Ureter (tissue), 1 donor: ENCODE measurements at places on chromosomes 1 and 21. TPM values are rescaled to one million over a fixed set of nuclear protein-coding genes. Genes with fewer than 3 reads are reported as not detected.

GRCh38 chr1:246069581-246069980 lies 437.5 kb downstream of the SMYD3 start:
- DNase-seq = no peak

GRCh38 chr1:198185146-198185545 lies 28.3 kb downstream of the NEK7 start:
- DNase-seq = no peak

DNA sequence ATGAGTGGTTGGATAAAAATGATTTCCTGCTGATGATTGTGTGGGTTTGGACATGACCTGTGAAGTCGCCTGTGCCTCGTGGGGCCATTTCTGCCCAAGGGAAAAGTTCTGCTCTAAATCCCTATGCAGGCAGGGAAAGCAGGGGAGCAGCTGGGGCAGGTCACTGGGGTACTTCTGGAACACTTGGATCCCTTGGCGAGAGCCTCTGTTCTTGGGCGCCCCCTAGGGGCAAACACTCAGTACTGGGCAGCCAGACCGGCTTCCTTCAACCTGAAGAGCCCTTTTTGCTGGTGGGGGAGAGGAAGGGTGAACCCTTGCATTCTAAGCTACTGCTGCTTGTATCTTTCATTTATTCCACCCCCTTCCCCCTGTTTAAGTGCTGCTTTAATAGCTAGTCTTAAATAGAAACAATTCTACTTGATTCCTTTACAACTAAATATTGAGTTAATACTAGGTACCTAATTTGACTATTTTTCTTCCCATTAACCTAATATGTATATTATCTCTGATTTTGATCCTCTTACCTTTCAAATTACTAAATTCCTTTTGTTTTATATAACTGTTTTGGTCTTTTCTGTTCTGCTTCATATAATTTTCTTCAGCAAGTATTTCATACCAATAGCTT lies 5.1 kb upstream of the CLEC20A start:
- DNase-seq = peak; percentile 75

DNA sequence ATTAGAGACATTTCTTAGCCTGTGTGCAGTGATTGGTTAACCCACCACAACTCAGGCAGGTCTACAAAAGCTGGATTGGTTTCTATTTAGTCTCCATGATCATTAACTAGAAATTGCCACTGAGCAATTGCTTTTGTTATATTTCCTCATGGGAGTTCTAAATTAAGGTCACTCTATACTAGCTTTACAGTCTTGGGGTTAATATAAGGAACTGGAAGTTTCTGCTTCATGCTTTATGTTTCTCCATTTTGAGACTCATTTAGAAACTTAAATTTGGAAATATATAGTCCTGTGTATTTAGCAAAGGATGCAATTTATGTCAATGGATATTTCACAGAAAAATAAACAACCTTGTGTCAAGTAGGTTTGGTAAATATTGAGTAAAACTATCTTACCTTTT lies 137.5 kb downstream of the HLX start:
- DNase-seq = no peak

DNA sequence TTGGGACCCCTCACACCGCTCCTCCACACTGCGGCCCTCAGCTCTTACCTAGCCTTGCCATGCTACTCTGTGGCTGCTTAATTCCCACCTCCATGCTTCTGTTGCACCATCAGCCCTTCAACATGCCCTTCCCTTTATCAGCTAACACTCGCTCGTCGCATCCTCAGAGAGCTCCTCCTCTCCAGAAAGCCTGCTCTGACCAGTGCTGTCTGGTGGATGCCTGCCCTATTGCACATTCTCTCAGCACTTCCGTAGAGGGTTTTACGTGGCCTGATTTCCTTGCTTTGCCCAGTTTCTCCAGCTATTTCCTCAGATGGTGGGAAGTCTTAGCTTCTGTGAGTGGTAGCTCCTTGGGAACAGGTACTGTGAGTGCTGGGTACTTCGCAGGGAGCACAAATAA lies 10.3 kb upstream of the LAD1 start:
- no peak for DNase-seq

Gene CELSR2
- 19.2 TPM for total RNA-seq

- DNase-seq = no peak
Observed at GRCh38 chr1:188372821-188373220, 1544.1 kb downstream of the PLA2G4A start.

- no peak for DNase-seq
Observed at GRCh38 chr21:37700641-37701202, 215.5 kb downstream of the KCNJ6 start.

Gene KIAA1614
- 5.6 TPM for total RNA-seq

Gene HMCN1
- total RNA-seq = 4.7 TPM

Gene FCGR2B
- 11.6 TPM for total RNA-seq

DNA sequence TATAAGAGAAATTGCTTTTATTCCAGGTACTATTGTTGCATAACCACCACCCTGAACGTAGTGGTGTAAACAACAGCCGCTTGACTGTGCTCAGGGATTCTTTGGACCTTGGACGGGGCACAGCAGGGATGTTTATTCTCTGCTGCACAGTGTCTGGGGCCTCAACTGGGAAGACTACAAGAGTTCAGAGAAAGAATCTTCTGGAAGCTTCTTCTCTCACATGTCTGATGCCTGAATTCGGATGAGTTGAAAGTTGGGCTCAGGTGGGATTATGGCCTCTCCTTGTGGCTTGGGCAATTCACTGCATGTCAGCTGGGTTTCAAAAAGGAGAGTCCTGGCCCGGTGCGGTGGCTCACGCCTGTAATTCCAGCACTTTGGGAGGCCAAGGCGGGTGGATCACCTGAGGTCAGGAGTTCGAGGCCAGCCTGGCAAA lies 19.0 kb upstream of the SSBP3 start:
- no peak for DNase-seq

DNA sequence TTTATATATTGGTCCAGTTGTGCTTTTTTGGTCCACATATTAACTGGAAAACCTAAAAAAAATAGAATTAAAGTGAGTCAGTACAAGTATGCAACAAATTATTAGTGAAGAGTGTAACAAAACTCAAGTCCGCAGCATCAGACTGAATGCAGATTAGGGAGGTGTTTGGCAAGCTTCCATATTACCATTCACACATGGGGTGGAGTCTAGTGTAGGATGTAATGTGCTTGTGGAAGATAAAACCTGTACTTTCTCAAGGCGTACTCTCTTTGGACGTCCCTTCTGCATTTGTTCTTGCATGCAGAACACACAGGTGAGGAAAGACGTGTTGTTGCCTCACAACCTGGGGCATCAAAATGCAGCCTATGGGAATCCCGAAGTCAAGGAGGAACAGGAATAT lies 668.7 kb downstream of the MRPL39 start:
- DNase-seq = no peak

Gene LCE2A
- total RNA-seq = not detected
